ENCODE measurements at places on chromosomes 1 and 21.

- no peak for DNase-seq
Measured at GRCh38 chr1:223087291-223088255, 55.5 kb downstream of the TLR5 start.

GRCh38 chr1:179770887-179771502, 27.9 kb downstream of the FAM163A start:
- DNase-seq: no peak

GRCh38 chr1:63772876-63773275, 941 bp upstream of the ROR1 start:
- no peak for DNase-seq

DNA sequence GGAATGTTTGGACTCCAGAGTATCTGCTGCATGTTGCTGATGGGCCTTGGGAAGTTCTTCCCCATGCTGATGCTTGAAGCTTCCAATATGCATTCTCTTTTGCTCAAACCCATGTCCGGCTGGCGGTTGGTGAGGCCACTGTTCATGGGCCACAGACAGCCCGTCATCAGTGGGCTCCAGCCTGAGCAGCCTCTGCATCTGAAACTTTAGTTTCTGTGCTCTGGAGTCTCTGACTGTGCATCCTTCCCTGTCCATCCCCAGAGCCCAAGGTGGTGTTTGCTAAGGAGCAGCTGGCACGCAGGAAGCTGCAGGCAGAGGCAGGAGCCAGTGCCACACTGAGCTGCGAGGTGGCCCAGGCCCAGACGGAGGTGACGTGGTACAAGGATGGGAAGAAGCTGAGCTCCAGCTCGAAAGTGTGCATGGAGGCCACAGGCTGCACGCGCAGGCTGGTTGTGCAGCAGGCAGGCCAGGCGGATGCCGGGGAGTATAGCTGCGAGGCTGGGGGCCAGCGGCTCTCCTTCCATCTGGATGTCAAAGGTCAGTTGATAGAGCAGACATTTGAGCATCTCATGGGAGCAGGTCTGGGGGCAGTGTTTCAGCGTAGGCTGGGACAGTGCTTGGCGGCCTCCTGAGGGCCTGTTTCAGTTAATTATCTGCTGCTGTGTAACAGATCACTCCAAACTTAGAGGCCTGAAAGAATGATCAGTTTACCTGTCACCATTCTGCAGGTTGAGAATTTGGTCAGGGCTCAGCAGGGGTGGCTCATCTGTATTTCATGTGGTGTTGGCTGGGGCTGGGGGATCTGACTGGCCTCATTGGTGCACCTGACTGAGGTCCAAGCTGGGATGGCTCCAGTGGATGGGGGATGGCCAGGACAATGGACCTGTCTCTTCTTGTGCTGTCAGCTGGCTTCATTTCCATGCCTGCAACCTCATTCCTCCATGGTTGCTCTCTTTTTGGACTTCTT, 16.6 kb downstream of the OBSCN start:
- DNase-seq: no peak

DNA sequence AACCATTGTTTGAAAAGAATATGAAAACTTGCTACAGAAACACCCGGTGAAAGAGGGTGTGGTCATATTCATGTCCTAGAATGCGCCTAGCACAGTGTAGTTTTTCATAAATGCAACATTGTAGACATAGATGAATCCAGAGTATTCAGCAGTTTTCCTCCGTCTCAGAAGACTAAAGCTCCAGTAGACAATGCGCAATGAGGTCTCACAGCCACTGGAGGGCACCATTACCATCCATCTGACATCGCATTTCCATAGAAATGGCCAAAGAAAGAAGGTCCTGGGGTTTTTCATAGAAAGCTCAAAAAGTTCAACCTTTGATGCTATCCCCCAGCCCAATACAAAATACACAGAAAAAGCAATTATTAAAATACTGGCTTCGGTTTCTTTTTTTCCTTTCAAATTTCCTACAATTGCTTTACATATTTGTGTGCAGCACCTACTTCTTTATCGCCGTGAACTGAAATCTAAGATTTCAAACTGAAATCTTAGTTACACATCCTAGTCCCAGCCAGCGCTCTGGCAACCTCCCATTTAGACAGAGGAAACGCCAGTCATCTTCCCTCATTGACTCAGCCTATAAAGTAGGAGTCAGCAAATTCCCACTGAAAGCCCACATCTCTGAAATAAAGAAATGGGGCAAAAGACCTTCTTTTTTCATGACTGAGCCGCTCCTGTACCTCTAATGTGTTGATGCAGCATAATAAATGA, 3.9 kb upstream of the CD58 start:
- DNase-seq: peak; percentile 30

GRCh38 chr21:41068967-41069642, 98.9 kb upstream of the BACE2 start:
- DNase-seq: peak; percentile 36

DNA sequence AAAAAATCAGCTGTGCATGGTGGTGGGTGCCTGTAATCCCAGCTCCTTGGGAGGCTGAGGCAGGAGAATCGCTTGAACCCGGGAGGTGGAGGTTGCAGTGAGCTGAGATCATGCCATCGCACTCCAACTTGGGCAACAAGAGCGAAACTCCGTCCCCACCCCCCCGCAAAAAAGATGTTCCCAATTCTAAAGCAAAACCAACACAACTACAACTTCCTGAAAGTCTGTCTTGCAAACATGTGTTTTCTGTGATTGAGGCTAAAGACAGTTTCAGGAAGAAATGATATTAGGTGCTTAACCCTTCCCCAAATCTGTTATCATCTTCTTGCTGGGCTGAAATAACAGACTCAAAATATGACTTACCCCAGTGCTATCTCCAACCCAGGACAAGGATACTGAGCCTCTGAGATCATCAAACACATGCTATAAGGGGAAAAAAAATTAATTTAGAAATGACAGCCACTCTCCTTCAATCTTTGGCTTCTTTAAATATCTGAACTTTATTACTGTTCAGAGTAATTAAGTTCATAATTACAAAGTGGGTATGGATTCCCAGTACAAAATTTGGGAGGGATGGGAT, 28.5 kb downstream of the SORT1 start:
- DNase-seq: no peak

DNA sequence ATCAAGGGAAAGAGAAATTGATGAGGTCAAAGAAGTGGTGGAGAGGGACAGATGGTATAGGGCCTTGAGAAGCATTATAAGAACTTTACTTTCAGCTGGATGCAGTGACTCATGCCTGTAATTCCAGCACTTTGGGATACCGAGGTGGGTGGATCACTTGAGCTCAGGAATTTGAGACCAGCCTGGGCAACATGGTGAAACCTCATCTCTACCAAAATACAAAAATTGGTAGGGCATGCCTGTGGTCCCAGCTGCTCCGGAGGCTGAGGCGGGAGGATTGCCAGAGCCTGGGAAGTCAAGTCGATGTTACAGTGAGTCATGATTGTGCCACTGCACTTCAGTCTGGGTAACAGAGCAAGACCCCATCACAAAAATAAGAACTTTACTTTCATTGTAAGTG, 5.7 kb downstream of the TMEM50A start:
- DNase-seq: no peak

- no peak for DNase-seq
Measured at GRCh38 chr1:59499273-59499942, 202.5 kb downstream of the FGGY start.

DNA sequence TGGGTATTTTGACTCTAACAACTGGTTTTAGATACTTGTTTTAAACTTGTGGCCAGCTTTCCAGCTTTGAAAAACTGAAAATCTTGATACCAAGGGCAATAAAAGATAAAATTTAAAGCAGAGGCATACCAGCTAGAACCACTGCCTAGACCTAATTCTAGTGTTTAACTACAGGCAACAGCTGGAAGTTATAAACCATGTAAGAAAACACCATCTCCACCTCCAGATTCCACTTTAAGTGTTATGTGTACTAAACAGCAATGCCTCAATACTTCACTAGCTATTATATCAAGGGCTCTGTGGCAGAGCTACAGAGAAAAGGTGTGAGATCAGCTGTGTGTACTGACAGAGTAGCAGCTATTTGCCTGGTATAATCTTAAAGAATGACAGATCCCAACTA, 69.5 kb downstream of the LPAR3 start:
- no peak for DNase-seq

DNA sequence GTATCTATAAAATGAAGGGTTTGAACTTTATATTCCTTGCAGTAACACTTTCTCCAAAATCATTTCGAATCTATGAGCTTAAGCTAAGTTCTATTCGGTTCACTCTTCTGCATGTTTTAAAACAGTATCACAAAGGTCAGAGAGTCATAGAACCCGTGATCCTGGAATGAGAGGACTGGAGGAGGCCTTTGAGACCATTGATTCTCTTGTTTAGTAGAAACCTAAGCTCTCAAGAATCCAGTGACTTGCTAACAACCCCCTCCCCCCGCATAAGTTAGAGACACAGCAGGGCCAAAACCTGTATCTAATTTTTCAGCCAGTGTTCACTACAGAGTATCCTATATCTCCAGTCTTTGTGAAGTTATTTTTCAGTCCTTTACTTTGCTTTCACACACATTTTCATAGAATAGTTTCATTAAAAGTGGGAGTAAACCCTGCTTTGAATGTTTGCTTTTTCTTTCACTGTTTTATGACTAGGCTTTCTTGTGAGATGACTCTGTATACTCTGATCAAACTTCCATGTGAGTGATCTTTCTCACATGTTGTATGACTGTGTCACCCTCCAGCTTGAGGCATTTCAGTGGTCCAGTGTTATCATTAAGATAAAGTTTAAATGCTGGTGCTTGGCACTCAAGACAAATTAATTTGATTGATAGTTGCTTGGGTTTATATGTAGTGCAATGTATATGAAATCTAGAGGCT, 275.4 kb upstream of the SGIP1 start:
- DNase-seq: no peak

DNA sequence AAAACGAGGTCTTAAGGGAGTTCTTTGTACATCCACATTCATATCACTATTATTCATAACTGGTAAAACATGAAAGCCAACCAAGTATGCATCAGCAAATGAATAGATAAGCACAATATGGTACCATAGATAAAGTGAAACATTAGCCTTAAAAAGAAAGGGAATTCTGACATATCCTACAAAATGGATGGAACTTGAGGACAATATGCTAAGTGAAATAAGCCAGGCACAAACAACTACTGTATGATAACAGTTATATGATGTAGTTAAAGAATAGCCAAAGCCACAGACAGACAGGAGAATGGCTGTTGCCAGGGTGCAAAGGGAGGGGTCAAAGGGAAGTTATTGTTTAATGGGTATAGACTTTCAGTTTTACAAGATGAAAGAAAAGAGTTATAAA, 148.9 kb downstream of the EIF4G3 start:
- no peak for DNase-seq

- DNase-seq: peak; percentile 36
Measured at GRCh38 chr1:61588736-61589672, 135.9 kb downstream of the TM2D1 start.

GRCh38 chr1:4109628-4109940, 209.5 kb upstream of the C1orf174 start:
- DNase-seq: no peak

DNA sequence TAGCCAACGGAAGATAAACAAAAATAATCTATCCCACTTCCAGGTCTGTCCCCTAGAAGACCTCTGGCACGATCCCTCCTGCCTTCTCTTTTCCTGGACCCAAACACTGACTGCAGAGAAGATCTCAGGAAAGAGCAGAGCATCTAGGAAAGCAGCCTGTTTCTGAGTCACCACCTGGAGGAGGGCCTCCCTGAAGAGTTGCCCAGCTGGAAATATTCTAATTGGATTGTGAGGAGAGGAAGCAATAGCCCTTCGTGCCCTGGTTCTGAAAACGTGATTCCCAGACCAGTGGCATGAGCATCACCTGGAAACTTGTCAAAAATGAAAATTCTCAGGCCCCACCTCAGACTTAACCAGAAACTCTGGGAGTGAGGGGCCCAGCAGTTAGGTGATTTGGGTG, 411.1 kb downstream of the SETD4 start:
- no peak for DNase-seq

DNA sequence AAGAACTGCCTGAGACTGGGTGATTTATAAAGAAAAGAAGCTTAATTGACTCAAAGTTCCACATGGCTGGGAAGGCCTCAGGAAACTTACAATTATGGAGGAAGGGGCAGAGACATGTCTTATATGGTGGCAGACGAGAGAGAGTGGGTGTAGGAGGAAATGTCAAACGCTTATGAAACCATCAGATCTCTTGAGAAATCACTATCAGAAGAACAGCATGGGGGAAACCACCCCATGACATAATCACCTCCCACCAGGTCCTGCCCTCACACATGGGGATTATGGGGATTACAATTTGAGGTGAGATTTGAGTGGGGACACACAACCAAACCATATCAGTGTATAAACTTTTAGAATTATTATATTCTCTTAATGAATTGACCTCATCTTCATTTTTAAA, 335.9 kb upstream of the DPYD start:
- DNase-seq: no peak

GRCh38 chr1:235366286-235366685, 941 bp upstream of the TBCE start:
- DNase-seq: no peak

DNA sequence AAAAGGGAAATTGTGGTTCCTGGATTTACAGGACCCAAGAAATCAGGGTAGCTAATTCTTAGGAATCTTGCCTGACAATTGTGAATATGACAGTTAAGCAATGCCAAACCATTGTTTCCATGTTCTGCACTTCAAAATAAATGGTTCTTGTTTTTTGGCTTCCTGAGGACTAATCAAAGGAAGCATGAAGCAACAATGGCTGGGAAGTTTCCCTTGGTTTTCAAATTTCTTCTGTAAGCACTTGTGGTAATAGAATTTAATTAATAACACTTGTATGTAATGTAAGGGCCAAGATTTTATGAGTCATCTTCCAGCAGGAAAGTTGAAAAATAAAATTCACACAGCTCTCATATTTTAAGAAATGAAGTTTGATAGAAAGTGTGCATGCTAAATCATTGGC, 31.7 kb downstream of the JAM2 start:
- DNase-seq: no peak

DNA sequence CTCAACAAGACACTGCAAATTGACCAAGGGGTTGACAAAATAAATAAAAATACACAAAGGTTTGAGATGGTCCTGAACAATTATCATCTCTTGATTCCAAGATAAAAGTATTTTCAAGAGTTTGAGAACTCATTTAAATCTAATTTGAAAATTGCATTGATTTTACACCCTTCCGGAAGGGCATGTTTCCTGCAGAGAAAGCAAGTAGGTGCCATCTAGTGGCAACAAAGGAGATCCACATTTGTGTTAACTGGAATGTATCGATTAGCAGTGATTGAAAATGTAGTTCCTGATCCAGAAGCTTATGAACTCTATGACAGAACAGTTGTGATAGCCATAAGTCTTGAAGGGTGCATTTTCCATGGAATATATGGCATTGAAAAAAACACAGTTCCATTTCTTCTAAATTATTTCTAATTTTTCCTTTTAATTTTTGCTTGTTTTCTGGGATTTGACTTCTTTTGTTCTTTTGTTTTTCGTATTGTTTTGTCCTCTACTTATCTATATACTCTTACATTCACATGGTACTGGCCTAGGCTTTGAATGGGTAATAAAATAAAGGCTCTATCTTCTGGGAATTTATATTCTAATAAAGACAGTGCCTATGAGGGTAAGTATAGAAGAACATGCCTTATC, 143.7 kb downstream of the DNM3 start:
- DNase-seq: no peak

GRCh38 chr1:228920831-228921230, 185.6 kb downstream of the RHOU start:
- no peak for DNase-seq

- DNase-seq: no peak
Measured at GRCh38 chr1:5659606-5660005, 332.6 kb downstream of the NPHP4 start.

Data from activated T-helper 2 cell treated with anti-CD3 and anti-CD28 coated beads, Interferon-gamma antibody, Interleukin-2, Interleukin-4, amounts not matched to agents 10 μg/mL and 5 μg/mL and 100 μg/mL, durations not matched to agents 14 hours and 24 hours and 36 hours (primary cell).